ENCODE measurements at places on chromosomes 16 and 17. TPM values are rescaled to one million over a fixed set of nuclear protein-coding genes. Genes with fewer than 3 reads are reported as not detected.

PRSS22 gene
- total RNA-seq: not detected

ABCA6 gene
- 42.6 TPM for total RNA-seq

DLX3 gene
- not detected for total RNA-seq

AARSD1 gene
- total RNA-seq: 18.2 TPM

MYOCD gene
- 1.4 TPM for total RNA-seq

C17orf78 gene
- total RNA-seq: not detected

FZD2 gene
- 27.6 TPM for total RNA-seq

LRRC75A gene
- 1.7 TPM for total RNA-seq

SLC25A11 gene
- 69.7 TPM for total RNA-seq

SERPINF2 gene
- total RNA-seq: 0.20 TPM

MRTFB gene
- 14.3 TPM for total RNA-seq

SRCIN1 gene
- total RNA-seq: not detected

CIAO2B gene
- total RNA-seq: 137 TPM

CA7 gene
- not detected for total RNA-seq

DNAI2 gene
- not detected for total RNA-seq

RNF167 gene
- total RNA-seq: 27.2 TPM

BRIP1 gene
- 1.7 TPM for total RNA-seq

TP53TG3B gene
- total RNA-seq: not detected

CHMP6 gene
- total RNA-seq: 13.6 TPM

C1QL1 gene
- total RNA-seq: 0.33 TPM

KRTAP4-3 gene
- not detected for total RNA-seq

CTF1 gene
- total RNA-seq: 4.0 TPM

XYLT1 gene
- total RNA-seq: 16.0 TPM

RIPOR1 gene
- total RNA-seq: 64.4 TPM

NPIPB6 gene
- total RNA-seq: 0.89 TPM

CDRT15L2 gene
- not detected for total RNA-seq

OTOA gene
- 0.07 TPM for total RNA-seq

ASIC2 gene
- 0.07 TPM for total RNA-seq

SLC35G6 gene
- not detected for total RNA-seq

KRT25 gene
- total RNA-seq: not detected

SHISA9 gene
- not detected for total RNA-seq

MNT gene
- total RNA-seq: 19.2 TPM

USP36 gene
- 45.3 TPM for total RNA-seq

TBC1D3B gene
- total RNA-seq: 4.9 TPM

MYL4 gene
- 0.85 TPM for total RNA-seq

CTRB2 gene
- total RNA-seq: not detected

ETV4 gene
- total RNA-seq: 1.3 TPM

RAB37 gene
- 0.33 TPM for total RNA-seq
